ENCODE measurements at places on chromosomes 12 and 14.

DNA sequence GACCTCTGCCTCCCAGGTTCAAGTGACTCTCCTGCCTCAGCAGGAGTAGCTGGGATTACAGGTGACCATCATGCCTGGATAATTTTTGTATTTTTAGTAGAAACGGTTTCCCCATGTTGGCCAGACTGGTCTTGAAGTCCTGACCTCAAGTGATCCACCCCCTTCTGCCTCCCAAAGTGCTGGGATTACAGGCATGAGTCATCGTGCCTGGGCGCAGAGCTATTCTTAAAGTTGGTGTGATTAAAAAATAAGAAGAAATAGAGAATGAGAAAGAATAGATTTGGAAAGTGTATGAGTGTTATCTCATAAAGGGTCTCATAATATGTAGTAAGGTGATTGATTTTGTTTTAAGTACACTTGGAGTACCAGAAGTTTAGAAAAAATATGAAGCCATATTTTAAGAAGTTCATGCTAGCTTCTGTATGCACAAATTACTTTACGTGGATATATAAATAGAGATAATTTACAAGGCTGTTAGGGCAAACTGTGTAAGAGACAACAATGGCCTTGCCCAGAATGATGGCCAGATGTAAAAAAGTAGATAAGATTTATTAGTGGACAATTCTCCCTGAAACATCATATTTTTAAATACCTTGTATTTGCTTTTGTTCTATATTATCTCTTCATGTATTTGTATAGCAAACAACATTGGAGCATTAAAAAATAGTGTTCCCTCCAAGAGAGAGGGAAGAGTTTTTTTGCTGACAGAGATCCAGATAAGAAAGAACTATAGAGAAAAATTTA, 1108.5 kb downstream of the SLC16A7 start:
- DNase-seq = no peak

GRCh38 chr12:91502208-91502607, 319.6 kb upstream of the DCN start:
- DNase-seq = no peak

DNA sequence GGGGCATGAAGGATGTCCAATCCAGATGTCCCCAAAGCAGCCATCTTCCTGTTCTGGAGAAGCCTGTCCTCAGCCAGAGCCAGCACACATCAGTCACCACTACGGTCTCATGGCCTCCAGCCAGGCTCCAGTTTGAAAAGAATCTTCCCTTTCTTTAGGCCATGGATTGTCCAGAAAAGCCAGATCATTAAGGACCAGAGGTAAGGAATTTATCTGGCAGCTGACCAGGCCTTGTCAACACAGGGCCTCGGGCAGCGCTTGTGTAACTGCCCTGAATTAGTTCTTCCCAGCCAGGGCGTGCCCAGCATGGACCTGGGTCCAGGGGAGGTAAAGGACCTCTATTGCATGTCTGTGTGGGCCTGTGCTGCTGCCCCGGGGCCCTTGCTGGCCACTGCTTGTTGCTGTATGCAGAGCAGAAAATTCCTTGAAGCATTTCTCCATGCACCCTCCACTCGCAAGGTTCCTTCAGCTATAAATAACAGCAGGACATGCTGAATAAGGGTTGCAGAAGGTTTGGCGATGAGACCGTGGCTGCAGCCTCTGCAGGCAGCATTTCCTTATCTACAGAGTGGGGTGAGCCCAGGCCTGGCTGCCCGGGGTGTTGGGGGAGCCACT, 21.7 kb upstream of the VPS37B start:
- DNase-seq = peak; percentile 46

DNA sequence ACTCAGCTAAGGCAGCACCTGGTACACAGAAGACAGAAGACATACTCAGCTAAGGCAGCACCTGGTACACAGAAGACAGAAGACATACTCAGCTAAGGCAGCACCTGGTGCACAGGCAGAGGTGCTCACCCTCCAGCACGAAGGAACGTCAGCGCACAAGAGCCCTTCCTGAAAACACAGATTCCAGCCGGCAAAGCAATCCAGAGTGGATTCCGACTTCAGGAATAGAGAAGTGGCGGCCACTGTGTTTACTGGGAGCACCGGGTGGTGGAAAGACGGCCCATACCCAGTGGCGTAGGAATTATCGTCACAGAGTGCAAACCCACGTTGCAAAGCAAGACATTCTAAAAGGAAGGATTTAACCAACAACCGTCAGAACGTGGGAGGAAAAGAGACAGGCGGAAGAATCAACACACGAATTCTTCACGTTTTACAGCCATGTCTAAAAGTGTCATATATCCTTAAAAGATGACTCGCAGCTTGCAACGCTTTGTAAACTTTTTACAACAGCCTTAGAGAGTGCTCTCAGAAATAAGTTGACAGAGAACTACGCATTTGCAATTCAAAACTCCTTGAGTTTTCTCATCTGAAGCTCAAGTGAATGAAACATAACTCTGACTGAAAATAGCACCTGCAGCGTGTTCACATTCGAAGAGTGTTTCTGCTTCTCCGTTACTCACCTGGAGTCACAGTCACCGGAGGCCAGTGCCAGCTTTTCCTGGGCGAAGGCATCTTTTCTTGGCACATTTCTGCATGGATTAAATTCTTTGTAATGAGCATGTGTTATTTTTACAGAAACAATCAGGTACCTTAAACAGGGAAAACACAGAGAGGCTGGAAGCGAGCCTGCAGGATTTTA, 55.8 kb upstream of the GALNT9 start:
- no peak for DNase-seq

DNA sequence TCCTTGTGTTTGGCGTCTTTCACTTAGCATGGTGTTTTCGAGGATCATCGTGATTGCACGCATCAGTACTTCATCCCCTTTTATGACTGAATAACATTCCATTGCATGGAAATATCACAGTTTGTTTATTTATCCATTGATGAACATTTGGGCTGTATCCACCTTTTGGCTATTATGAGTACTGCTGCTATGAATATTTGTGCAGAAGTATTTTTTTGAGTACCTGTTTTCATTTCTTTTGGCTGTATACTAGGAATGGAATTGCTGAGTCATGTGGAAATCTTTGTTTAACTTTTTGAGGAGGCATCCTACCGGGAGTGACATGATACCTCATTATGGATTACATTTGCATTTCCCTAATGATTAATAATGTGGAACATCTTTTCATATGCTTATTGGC, 66.4 kb downstream of the WNK1 start:
- no peak for DNase-seq

DNA sequence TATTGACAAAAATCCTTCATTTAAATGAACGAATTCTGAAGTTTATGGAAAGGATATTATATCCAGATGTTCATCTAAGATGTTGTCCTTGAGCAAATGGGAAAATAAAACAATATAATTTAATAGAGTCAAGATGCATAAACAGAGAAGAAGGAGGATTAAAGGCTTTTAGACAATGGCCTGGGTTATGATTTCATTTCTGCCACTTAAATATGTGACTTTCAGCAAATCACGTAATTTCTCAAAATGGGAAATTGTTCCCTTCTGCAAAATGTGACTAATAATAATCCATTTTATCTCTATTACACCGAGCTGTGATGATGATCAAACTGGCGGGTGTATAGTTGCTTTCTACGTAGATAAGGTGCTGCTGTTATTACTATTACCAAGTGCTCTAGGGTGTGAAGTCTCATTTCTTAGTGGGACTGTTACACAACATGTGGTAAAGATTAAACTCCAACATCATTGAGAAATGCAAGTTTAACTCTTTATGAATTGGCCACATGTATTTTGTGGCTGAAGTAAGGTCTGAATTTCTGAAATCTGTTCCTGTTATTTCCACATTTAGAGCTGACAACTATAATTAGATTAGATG, 157.0 kb downstream of the MYRFL start:
- no peak for DNase-seq

DNA sequence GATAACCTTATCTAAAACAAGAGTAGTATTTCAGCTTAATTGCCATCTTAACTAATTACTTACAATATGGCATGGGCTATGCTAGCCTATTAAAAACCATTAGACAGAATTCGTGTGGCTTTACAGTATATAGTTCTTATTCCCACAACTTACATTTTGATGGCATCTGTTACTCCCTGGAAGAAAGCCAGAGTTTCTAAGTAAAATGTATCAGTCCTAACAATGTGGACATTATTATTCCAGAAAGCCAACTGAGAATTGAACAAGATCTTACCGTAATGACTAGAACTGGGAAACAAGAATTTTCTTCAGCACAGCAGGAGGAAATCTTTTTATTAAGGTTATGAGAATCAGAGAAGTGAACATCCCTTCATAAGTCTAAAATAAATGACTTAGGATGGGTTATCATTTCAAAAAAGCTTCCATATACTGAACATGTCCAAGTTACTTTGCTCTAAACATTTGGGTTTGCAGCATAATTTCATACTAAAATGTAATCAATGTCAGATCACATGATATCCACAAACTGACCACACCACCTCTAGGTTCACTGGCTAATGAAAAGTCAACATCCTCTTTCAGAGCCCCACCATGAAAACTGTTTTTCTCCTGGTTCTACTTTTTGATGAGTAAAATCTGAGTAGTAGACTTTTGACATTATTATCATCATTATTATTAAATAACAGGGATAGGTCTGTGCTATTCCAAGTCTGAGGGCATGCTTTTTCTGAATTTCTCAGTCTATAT, 179.7 kb downstream of the SSPN start:
- DNase-seq = no peak

- DNase-seq = no peak
Measured at GRCh38 chr12:95789126-95790032, 1.2 kb downstream of the NTN4 start.

- no peak for DNase-seq
Measured at GRCh38 chr12:43402436-43402835, 149.6 kb downstream of the ADAMTS20 start.

DNA sequence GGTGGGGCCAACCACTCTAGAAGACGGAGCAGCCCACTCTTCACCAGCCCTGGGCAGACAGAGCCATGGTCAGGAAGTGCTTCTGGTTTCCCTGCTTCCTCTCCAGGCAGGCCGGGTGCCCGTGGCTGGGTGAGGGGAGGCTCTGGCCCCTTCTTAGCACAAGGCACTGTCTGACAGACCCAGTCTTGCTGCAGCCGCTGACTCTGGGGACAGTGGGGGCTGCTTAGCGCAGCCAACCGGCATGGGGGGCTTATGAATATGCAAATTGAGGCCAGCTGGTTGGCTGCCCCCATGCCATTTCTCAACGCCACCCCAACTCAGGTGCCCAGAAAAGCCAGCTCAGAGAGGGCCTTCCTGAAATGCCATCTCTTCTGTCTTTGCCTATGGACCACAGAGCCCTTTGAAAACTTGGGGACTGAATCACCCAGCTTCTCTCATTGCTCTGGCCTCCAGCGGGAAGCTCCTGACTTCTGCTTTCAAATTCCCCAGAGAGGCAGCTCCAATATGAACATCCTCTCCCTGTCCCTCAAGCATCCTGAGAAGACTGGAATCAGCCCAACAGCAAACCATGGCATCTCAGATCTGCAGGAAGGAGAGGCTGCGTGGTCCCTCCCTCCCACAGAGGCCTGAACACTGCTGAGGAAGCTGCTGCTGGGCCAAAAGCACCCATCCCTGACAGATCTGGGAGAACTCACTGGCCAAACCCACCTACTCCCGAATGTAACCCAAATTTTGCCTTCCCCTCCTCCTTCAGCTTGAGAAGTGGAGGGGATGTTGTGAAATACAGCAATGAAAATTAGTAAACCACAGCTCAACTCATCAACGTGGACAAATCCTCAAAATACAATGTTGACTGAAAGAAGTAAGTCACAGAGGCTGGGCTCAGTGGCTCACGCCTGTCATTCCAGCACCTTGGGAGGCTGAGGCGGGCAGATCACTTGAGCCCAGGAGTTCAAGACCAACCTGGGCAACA, at the start of gene PROX2:
PROX2 (minus strand) TSS at position 205 of the 973 bp plus-strand sequence. CDS start 12,311 bp downstream, outside the sequence.
- DNase-seq = peak; percentile 49

DNA sequence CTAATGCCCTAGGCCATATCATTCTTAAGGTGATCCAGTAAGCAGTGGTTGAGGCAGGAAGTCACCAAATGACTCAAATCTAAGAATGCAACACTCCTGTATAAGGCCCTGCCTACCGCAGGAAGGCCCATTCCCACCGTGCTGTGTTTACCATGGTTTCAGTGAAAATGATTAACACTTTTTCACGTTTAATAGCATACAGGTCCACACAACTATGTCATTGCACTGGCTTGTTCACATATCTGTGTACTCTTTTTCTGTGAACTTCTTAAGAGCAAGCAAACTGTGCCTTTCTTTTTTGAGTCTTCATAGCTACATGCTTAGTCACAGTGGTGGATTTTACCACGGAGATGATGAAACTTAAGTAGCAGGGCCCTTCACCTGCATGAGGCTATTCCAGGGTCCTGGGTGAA, 214.9 kb downstream of the CNTN1 start:
- DNase-seq = no peak

GRCh38 chr12:95978774-95979173, 17.4 kb downstream of the HAL start:
- DNase-seq = no peak

- no peak for DNase-seq
Measured at GRCh38 chr12:6249580-6249979, 49.4 kb downstream of the CD9 start.

- no peak for DNase-seq
Measured at GRCh38 chr12:64082866-64083268, 139.2 kb downstream of the KICS2 start.

DNA sequence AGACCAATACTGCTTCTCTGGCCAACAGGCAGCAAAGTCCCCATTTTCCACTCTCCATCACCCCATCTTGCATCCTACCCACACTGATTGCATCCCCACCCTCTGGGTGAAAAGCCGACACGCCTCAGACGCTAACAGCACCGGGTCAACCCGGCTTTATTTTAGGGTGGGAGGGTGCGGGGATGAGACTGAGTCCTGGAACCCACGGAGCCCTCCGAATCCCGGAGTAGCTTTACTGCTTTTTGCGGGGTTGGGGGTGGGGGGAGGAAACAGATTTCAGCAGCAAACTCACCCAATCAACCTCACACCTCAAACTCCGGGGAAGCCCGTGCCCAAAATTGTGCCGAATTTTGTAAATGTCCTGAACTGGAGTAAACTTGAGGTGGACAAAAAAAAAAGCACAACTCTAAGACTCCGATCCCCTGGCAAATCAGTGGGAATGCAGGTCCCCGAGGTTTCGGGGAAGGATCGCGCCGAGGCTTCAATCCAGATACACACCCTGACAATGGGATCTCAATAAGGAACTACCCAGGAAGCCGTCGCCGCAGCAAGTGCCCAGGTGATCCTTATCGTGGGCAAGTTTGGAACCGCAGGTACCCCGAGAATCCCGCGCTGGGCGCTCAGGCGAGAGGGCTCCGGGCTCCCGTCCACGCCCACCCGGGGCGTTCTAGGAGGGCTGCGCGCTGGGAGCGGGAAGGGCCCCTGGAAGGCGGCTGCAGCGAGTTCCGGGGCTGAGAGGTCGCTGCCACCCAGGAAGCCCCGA, 1.1 kb downstream of the GCH1 start:
- no peak for DNase-seq

DNA sequence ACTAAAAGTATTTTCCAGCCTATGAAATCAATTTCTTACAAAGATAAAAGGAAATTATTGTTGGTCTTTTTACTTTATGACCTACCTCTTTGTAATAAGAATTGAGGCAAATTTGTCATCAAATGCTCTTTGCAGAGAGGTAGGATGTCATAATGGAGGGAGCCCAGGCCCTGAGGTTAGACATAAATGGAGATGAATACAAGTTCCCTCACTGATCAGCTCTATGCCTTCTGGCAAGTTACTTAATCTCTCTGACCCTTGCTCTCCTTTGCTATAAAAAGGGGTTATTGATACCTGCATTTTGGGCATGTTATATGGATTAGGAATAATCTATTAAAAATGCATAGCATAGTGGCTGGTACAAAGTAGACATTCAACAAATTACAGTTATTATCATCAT, 146.9 kb upstream of the KRR1 start:
- no peak for DNase-seq

Data from suppressor macrophage (primary cell).